Colonic mucosa (tissue), 4 donors: ENCODE measurements at places on chromosomes 7 and 10. TPM values are rescaled to one million over a fixed set of nuclear protein-coding genes. Genes with fewer than 3 reads are reported as not detected.

Gene CALY
- 1.6 TPM for total RNA-seq

Gene PDE6C
- not detected for total RNA-seq

Gene ANXA11
- 271 TPM for total RNA-seq

Gene INMT
- 2.3 TPM for total RNA-seq

Gene ABCB8
- 59.5 TPM for total RNA-seq

Gene OPALIN
- total RNA-seq = not detected

Gene CACNB2
- total RNA-seq = 12.1 TPM

Gene LGI1
- 0.47 TPM for total RNA-seq

Gene PODXL
- total RNA-seq = 14.6 TPM

DNA sequence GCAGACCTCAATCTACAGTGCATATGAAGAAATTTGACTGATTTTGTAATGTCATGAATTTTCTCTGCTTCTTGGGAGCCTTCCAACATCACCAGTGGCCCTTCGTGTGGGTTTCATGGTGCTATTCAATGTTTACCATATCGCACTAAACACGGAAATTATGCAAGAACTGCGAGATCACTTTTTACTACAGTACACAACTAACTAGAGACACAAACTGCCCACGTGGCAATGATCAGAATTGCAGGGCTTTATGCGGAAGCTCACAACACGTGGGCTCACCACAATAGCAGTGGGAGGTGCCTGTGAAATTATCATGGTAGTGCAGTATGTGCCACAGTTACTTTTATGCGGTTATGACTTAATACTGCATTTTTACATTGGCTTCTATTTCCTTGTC is 449.7 kb upstream of the KLF6 start:
- DNase-seq = no peak

GRCh38 chr7:4799508-4800268 is 24.3 kb downstream of the AP5Z1 start:
- no peak for DNase-seq

DNA sequence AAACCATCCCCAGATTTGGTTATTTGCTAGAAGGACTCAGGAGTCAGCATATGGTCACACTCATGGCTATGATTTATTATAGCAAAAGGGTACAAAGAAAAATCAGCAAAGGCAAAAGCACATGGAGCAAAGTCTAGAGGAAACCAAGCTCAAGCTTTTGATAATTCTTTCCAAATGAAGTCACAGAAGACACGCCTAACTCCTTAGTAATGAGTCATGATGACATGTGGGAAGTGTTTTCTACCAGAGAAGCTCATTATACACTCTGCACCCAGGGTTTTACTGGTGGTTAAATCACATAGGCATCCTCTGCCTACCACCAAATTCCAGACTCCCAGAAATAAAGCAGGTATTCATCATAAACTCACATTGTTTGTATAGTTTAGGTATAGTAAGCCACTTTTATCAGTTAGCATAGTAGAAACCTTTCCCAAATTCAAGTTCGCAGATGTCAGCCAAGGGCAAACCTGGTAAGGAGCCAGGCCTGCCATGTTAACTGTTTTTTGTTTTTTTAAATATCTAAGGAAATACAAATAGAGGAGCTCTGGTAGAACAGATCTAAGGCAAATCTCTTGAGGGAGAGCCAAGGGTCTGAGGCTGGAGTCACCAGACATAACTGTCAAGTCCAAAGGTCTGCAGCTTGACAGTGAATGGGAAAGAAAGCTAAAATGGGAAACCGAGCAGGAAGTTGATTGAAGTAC is 15.4 kb upstream of the HIBADH start:
- DNase-seq = peak; percentile 38

GRCh38 chr10:45473126-45473525 is 99.1 kb downstream of the ALOX5 start:
- no peak for DNase-seq

DNA sequence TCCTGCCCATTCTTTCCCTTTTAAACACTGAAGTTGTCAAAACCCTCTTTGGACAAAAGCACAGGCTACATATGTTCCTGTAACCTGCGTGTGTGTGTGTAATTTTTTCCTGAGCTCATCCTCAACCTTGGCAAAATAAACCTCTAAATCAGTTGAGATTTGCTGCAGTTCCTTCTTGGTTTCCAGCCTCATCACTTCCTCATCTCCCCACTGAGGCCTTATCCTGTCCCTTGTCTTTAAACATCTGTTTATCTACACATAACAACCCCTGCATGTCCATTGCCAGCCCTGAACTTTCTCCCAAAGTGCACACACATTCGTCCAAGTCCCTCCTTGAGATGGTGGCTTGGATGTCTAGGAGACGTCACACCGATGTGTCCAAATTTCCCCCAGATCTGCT is 35.5 kb downstream of the LYZL2 start:
- DNase-seq = no peak

DNA sequence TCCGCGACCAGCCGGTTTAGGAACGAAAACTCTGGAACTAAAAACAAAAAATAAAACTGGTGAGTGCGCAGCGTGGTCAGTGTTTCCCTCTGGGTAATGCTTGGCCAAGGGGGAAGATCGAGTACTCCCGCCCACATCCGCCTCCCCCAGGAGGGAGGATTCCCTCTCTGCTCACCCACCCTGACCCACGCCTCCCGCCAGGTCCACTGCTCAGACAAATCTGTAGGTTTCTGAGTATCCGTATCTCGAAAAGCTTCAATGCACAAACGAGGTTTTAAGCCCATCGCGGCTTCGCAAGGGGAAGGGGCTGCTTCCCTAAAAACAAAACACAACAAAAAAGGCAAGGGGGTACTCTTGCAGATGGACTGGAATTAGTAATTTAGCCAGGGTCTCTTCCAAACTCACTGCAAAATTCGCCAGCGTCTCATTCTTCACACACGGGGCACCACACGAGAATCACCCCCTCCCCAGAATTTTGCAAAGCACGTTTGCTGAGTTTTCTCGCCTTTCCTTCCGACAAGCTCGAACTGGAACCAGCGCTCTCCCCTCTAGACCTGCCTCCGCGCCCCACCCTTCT is 75.2 kb downstream of the INSIG1 start:
- DNase-seq = no peak

- DNase-seq = peak; percentile 40
Observed at GRCh38 chr10:119104654-119105015, 722 bp downstream of the DENND10 start.

GRCh38 chr7:39624442-39624807 is 1.1 kb downstream of the RALA start:
- DNase-seq = peak; percentile 47

- no peak for DNase-seq
Observed at GRCh38 chr10:100350914-100351485, 4.0 kb downstream of the SCD start.

GRCh38 chr7:45146531-45147379 is 10.8 kb upstream of the RAMP3 start:
- no peak for DNase-seq
